Activated CD4-positive, alpha-beta T cell treated with anti-CD3 and anti-CD28 coated beads, Interleukin-2, amount 50 U/mL, for 1 hour (primary cell): ENCODE measurements at places on chromosomes 3 and 15.

DNA sequence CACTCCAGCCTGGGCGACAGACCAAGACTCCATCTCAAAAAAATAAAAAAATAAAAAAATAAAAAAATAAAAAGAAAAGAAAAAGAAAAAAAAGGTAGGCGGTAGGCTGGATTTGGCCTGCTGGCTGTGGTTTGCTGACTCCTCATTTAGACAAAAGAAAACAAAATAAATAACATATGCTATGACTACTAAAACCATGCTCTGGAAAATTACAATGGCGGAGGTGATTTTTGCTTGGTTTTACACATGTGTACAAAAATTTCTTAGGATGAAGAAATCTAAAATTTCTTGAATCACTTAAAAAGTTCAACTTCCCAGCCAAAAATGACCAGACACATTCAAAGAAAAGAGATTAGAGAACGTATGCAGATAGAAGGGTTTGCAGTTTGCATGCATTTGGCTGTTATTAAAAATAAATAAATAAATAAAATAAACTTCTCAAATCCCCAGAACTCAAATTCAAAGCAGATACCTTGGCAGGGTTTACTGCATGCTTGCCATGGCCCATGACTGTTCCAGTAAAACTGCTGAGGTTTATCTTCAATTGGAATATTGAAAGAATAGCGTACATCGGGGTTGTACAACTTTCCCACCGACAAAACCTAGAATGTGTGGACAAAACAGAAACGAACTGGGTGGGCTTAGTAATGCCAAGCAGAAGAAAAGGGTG lies 65.9 kb downstream of the ADAMTS9 start:
- DNase-seq = no peak

GRCh38 chr3:74080056-74080461 lies 455.3 kb upstream of the PDZRN3 start:
- no peak for DNase-seq

- DNase-seq = no peak
Measured at GRCh38 chr15:68812597-68813431, 7.9 kb downstream of the ANP32A start.

- DNase-seq = no peak
Measured at GRCh38 chr15:57495041-57495440, 96.7 kb upstream of the MYZAP start.

- no peak for DNase-seq
Measured at GRCh38 chr3:155504682-155505081, 211.2 kb upstream of the STRIT1 start.

GRCh38 chr3:4241595-4242170 lies 61.5 kb upstream of the SETMAR start:
- no peak for DNase-seq

DNA sequence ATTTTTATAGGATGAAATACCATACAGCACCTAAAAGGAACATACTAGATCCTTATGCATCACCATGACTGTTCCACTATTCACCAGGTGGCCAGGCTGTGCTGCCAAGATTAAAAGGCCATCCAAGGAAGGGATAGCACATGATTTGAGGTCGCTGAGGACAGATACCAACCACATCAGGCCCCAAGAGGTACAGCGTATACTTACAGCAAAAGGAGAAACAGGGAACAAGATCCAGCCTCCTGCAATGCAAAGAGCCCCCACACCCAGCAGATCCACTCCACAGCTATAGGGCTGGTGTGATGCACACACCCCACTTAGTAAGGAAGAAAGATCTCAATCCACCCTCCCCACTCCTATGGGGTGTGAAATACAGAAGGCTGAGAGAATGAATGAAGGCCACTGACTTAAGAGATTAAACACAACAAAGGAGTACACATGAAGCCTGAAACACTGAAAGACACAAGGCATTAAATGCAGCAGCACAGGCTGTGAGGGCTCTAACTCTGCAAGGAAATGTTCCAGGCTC lies 32.0 kb upstream of the ZNF445 start:
- DNase-seq = no peak

GRCh38 chr15:74221399-74222239 lies 14.5 kb upstream of the CCDC33 start:
- no peak for DNase-seq

GRCh38 chr3:114892131-114892879 lies 254.8 kb downstream of the ZBTB20 start:
- no peak for DNase-seq

DNA sequence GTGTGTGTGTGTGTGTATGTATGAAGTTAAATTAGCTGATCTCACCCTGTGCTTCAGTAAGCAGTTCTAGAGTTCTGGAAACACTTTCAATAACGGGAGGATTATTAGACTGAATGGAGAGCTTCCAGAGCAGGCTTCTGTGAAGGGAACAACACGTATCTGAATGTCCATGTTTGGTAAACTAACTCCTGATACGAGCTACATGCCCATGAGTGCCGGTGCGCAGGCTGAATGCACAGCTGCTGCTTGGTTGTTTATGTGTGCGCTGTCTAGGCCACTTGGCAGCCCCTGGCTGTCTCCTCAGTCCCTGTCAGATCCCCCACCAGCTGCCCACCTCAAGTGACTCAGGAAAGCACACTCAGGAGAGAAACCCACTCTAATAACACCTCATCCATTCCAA lies 137.0 kb downstream of the EPHB1 start:
- no peak for DNase-seq

GRCh38 chr3:134163096-134163495 lies 87.6 kb downstream of the RYK start:
- no peak for DNase-seq

DNA sequence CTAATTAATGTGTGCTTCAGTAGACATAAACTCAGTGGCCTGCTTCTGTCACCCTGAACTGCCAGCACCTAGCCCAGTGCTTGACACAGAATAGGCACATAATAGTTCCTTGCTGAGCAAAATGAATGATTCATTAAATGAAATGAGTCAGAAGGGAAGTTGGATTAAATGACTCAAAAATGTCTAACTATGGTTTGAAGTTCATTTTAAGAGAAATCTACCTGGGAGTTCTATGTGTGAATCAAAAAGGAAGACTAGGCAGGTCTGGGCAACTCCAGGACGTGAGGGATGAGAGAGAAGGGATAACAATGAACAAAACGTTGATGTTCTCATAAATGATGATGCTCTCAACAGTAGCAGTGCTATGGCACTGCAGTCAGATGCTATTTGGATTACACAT lies 175.0 kb downstream of the CFAP20DC start:
- no peak for DNase-seq

- no peak for DNase-seq
Measured at GRCh38 chr3:101066711-101067129, 73.5 kb upstream of the ABI3BP start.

DNA sequence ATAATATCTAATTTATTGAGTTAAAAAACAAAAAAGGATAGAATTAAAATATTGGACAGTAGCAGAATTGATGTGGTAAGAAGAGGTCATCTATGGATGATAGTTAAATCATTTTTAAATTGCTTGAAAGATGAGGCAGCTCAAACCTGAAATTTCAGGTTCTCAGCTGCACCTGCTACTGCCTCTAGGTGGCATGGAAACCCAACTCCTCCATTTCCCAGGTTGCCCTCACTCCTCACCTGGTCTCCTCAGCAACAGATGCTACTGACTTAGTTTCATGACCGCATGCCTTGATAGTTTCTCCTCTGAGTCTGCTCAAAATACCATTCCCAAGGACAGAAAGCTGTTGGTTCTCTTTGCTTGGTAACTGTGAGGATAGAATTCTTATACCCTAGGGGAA lies 148.1 kb downstream of the ABHD5 start:
- DNase-seq = no peak

DNA sequence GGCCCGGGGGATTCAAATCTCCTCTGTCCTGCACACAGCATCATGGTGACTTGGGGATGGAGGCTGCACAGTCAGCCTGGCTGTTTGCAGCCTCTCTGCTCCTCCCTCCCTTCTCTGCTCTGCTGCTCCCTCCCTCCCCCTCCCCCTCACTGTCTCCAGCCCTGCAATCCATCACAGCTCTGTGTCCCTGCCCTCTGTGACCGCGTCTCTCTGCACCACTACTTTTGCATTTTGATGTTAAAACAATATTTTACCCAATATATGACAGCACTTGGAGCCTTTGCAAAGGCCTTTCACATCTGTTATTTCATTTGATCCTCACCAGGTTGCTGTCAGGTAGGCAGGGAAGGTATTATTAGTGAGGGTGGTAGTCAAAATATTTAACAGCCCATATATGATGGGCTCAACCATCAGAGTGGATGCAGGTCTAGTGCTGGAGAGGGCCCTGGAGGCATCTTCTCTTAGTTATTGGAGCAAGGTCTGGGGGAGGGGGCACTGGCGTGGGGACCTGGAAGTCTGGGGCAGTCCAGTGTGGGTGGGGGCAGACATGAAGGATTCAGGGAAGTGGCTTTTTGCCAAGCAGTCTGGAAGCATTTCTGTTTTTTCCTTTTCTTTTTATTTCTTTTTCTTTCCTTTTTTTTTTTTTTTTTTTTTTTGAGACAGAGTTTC lies 16.3 kb upstream of the VPS8 start:
- DNase-seq = no peak

DNA sequence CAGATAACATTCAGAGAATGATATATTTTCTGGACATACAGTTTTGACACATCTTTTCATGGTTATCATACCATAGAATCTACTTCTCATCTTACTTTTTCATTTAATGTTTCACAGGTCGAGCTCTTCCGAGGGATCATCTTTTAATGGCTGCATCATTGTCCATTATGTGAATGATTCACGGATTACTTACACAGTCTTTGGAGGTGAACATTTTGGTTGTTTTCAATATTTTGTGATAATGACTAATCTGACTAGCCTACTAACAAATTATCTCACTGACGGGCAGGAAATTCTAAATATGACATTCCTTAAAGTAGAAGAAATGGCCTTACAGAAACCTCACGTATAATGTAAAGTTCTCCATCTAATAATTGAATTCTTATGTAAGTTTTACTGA lies 209.1 kb upstream of the STRIT1 start:
- DNase-seq = no peak

DNA sequence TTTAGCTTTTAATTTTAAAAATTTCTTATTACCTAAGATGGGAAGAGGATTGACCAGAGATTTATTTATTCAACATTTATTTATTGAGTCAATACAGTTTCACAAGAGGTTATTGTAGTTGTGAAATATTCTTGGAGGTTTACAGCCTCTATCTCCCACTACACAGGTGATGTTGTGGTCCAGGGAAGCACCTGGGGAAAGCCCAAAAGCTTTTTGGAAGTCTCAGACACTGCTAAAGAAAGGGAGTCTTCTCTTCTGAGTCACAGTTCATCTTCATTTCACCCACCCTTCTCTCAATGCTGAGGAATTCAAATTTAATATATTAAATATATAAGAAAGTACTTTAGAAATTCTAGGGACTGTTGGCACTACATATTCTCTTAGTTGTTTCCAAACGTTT lies 41.8 kb downstream of the SERPINI1 start:
- no peak for DNase-seq
